Fibroblast of lung (primary cell): ENCODE measurements at places on chromosomes 7 and 10. TPM values are rescaled to one million over a fixed set of nuclear protein-coding genes. Genes with fewer than 3 reads are reported as not detected.

DNA sequence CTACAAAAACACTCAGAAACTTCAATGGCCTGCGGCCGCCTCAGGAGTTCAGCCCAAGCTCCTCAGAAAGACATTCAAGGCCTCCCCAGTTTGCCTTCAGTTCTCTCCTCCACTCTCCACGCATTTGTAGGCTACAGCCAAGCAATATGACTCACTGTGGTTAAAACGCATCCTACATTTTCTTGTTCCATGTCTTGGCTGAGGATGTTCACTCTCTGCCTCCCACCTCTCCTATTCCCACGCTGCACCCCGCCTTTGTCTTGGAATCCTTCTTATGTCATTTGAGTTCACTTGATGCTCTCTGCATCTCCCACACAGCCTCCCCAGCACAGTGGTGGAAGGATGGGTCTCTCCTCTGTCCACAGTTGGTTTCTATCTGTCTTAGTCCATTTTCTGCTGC is 184.8 kb downstream of the NPSR1 start:
- H3K4me3 ChIP-seq: no peak overlapping the region
- no peaks in the 10 kb centered on the region for H3K36me3 ChIP-seq

- H3K4me3 ChIP-seq: no peak overlapping the region
- no peaks in the 10 kb centered on the region for H3K27me3 ChIP-seq
- H3K36me3 ChIP-seq: no peaks in the 10 kb centered on the region
- peaks cover 2% of the 10 kb centered on the region for H3K4me1 ChIP-seq
- peak; percentile 86 for DNase-seq
- H3K27ac ChIP-seq: no peak overlapping the region
These were observed 50.3 kb downstream of the JAZF1 start for GRCh38 chr7:28130277-28130676.

GRCh38 chr7:82623812-82624211 is 180.2 kb upstream of the CACNA2D1 start:
- H3K36me3 ChIP-seq: no peaks in the 10 kb centered on the region
- peak overlapping the region; percentile 69 for H3K27ac ChIP-seq
- no peaks in the 10 kb centered on the region for H3K27me3 ChIP-seq
- no peak overlapping the region for H3K4me3 ChIP-seq
- DNase-seq: peak; percentile 53

DNA sequence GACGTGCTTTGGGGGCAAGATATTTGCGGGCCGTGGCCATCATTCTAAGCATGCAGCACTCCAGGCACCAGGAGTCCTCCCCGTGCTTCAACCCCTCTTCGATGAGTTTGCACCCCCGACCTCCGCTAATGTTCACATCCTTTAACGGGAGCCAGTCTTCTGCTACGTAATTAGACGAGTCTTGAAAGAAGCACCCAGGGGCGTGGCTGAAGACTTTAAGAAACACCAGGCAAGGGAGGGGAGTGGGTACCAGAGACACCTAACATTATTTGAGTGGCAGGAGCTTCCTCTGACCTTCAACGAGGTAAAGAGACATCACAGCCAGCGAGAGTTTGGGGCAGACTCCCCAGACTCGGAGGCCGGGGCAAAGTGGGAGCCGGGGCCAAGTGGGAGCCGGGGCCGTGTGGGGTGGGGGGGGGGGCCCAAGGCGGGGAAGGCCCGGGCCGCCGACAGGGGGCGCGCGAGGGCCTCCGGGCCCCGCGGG is 31.1 kb upstream of the TOMM7 start:
- H3K4me1 ChIP-seq: peaks cover 2% of the 10 kb centered on the region
- no peaks in the 10 kb centered on the region for H3K27me3 ChIP-seq
- no peak overlapping the region for H3K27ac ChIP-seq
- no peak for DNase-seq
- H3K36me3 ChIP-seq: no peaks in the 10 kb centered on the region

DNA sequence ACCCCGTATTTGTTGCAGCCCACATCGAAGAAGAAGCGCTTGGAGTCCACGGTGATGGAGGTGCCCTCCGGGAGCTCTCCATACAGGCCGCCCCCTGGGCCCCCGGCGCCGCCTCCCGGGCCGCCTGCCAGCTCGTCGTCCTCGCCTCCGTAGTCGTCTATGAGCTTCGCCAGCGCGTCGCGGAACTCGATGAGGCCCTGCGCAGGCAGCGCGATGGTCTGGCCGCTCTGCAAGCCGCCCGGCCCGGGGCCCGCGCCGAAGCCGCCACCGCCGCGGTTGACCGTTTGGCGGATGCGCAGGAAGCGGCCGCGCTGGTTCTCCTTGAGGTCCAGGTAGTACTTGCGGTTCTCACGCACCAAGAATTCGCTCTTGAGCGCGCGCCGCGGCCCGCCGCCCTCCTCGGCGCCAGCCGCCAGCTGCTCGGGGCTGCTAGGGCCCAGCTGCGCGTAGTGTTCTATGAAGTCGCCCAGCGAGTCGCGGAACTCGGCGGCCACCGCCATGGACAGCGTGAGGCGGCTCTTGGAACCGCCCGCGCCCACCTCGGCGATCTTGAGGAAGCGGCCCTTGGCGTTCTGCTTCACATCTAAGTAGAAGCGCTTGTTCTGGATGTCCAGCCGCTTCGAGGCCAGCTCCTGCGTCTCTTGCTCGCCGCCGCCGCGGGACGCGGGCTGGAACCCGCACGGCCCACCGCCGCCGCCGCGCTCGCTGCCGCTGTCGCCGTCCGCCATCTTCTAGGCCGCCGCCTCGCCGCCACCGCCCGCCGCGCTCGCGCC is 523 bp downstream of the PURB start:
- H3K4me3 ChIP-seq: peak overlapping the region; percentile 82
- peak; percentile 71 for DNase-seq
- H3K27ac ChIP-seq: peak overlapping the region; percentile 97
- peaks cover 5% of the 10 kb centered on the region for H3K4me1 ChIP-seq
- H3K36me3 ChIP-seq: no peaks in the 10 kb centered on the region

DNA sequence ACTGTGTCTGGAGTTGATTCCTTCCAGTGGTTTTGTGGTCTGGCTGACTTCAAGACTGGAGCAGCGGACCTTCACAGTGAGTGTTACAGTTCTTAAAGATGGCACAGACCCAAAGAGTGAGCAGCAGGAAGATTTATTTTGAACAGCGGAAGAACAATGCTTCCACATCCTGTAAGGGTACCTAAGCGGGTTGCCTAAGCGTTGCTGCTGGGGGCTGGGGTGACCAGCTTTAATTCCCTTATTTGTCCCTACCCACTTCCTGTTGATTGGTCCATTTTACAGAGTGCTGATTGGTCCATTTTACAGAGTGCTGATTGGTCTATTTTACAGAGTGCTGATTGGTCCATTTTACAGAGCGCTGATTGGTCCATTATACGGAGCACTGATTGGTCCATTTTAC is 13.2 kb downstream of the AKR1B15 start:
- peaks cover 9% of the 10 kb centered on the region for H3K27me3 ChIP-seq
- no peak overlapping the region for H3K4me3 ChIP-seq
- no peaks in the 10 kb centered on the region for H3K36me3 ChIP-seq
- H3K27ac ChIP-seq: no peak overlapping the region

DNA sequence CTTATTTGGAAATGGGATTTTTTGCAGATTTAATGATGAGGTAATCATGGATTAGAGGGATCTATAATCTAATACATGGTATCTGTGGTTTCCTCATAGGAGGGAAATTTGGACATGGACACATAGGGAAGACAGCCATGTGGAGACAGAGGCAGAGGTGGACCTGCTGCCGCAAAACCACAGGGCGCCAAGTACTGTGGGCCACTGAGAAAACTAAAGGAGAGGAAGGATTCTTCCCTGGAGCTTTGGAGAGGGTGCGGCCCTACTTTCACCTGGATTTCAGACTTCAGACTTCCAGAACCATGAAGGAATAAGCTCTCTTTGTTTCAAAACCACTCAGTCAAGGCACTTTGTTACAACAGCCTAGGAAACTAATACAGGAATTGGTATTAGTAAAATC is 149.4 kb upstream of the AKR1E2 start:
- no peak for DNase-seq
- no peak overlapping the region for H3K27ac ChIP-seq
- no peaks in the 10 kb centered on the region for H3K36me3 ChIP-seq

DNA sequence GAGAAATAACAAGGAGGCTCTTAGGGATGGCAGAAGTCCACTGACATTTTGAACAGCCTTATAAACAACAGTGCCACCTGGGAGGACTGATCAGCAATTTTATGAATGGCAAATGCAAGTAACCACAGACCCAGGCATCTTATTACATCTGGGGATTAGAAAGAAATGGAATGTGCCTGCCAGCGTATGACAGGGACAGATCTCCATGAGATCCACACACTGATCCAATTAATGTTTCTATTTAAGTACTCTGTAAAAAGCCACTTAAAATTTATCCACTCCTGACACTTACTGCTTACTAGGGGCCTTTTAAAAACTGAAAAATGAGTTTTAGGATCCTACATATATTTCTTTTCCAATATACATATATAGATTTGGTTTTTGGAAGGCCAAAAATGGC is 28.6 kb downstream of the PARD3 start:
- no peak overlapping the region for H3K4me3 ChIP-seq
- peak; percentile 34 for DNase-seq
- peaks cover 6% of the 10 kb centered on the region for H3K4me1 ChIP-seq
- no peaks in the 10 kb centered on the region for H3K36me3 ChIP-seq

GRCh38 chr10:33290321-33291052 is 44.0 kb downstream of the NRP1 start:
- H3K36me3 ChIP-seq: peaks cover 4% of the 10 kb centered on the region
- H3K27ac ChIP-seq: peak overlapping the region; percentile 24
- no peak for DNase-seq
- no peaks in the 10 kb centered on the region for H3K27me3 ChIP-seq
- H3K4me3 ChIP-seq: no peak overlapping the region

GRCh38 chr10:95237376-95238170 is 43.5 kb downstream of the ACSM6 start:
- no peaks in the 10 kb centered on the region for H3K27me3 ChIP-seq
- peak overlapping the region; percentile 16 for H3K27ac ChIP-seq
- peak; percentile 40 for DNase-seq
- H3K4me3 ChIP-seq: no peak overlapping the region
- peaks cover 17% of the 10 kb centered on the region for H3K4me1 ChIP-seq

DNA sequence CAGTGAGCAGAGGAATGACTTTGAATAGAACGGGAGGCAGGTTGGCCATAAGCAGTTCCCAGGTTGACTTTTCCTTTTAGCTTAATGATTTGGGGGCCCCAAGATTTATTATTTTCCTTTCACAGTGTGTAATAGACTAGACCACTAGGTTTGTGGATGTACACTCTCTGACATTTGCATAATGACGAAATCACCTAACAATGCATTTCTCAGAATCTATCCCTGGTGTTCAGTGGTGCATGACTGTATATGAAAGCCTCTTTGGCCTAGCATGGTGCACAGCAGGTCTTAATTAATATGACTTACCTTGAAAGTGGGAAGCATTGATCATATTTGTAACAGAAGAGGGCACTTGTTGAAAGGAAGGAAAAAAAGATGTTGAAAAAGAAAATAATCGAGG is 761.9 kb downstream of the TYW1 start:
- H3K4me3 ChIP-seq: no peak overlapping the region
- H3K27me3 ChIP-seq: no peaks in the 10 kb centered on the region
- peak; percentile 5 for DNase-seq

GRCh38 chr7:25075459-25075858 is 49.6 kb downstream of the CYCS start:
- H3K27ac ChIP-seq: no peak overlapping the region
- H3K36me3 ChIP-seq: no peaks in the 10 kb centered on the region
- H3K27me3 ChIP-seq: no peaks in the 10 kb centered on the region
- no peak overlapping the region for H3K4me3 ChIP-seq
- no peaks in the 10 kb centered on the region for H3K4me1 ChIP-seq
- no peak for DNase-seq

DNA sequence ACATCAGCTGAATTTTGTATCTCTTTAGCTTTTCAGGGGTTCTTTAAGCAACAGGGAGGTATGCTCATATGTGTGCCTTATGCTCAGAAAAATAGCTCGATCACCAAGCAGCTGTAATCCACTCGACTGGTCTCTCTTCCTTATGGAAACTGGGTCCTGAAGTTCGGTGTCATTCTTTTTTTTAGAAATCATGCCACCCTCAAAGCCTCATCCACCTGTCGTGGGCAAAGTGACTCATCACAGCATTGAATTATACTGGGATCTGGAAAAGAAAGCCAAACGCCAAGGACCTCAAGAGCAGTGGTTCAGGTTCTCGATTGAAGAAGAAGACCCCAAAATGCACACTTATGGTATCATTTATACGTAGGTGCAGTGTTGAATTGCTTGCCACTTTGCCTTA is 83.6 kb downstream of the FANK1 start:
- DNase-seq: no peak
- H3K4me3 ChIP-seq: no peak overlapping the region
- H3K36me3 ChIP-seq: no peaks in the 10 kb centered on the region
- H3K27me3 ChIP-seq: no peaks in the 10 kb centered on the region

DNA sequence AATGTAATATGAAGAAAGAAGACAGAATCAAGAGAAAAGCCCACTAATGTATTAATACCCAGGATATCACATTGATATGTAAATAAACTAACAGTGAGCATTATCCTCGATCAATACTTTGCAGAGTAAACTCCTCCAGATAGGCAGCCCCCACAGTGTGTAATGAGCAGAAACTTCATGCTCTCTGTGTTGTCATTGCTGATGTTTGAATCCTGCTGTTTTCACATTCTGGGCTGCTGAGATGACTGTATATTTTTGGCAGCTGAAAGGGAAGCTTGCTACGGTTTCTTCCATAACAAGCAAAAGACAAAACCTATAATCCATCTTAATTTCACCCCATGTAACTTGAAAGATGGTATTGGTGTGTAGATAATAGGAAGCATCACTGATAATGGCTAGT is 15.3 kb upstream of the THSD7A start:
- no peak overlapping the region for H3K27ac ChIP-seq
- no peaks in the 10 kb centered on the region for H3K27me3 ChIP-seq
- H3K4me3 ChIP-seq: no peak overlapping the region
- H3K4me1 ChIP-seq: no peaks in the 10 kb centered on the region

- DNase-seq: no peak
- no peaks in the 10 kb centered on the region for H3K4me1 ChIP-seq
- no peaks in the 10 kb centered on the region for H3K27me3 ChIP-seq
These were observed 92.8 kb downstream of the LCOR start for GRCh38 chr10:96924861-96925260.

DNA sequence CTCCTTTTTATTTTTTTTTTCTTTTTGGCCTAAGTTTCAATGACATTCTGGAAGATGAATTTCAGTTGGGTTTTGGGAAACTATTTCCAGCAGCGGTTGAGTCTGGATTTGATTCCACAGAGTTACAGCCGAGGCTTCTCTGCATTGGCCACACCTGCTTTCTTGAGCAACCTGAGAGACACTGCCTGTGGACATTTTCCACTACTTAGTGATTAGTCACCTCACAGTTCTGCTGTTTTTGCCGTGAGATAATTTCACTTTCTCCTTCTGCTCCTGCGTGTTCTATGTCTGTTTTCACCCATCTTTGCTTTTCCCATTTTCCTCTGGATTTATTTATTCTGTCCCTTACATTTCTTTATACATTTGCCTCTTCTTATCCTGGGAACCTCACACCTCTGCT is 243.0 kb downstream of the BICC1 start:
- H3K27me3 ChIP-seq: no peaks in the 10 kb centered on the region
- peaks cover 14% of the 10 kb centered on the region for H3K4me1 ChIP-seq
- H3K36me3 ChIP-seq: no peaks in the 10 kb centered on the region
- H3K4me3 ChIP-seq: peak overlapping the region; percentile 45

TAS2R41 gene
- not detected in 2 replicates for total RNA-seq

CDH23 gene
- total RNA-seq: 0.17 and 0.51 TPM in 2 replicates

TACC2 gene
- 4.6 and 7.6 TPM in 2 replicates for total RNA-seq

HTR5A gene
- total RNA-seq: not detected in 2 replicates

NPFFR1 gene
- under 0.01 TPM in 1 of 2 replicates, not detected in the other for total RNA-seq
